NCI-H187 (cell line): ENCODE measurements at places on chromosomes 6 and 20.

DNA sequence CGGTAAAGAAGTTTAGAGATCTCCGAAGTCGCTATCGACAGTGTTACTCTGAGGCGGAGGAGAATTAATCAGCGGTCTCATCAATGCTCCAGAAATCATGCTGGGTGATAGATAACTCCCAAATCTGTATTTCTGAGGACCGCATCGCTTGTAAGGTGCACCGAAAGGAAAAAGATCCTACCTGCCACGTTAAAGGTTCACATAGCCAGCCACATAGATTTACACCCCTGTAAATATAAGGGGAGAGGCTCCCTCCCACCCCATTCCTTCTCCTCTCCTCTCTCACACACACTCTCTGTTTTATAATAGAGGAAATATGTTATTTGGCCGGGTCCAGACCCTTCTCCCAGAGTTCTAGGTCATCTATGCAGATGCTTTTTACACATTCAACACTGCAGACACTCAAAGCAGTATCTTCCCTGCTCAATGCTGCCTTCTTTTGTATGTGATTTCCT is 620 bp upstream of the DEK start:
- DNase-seq = no peak

- no peak for DNase-seq
These were observed 94.5 kb upstream of the STXBP5 start for GRCh38 chr6:147109707-147110106.

- DNase-seq = no peak
These were observed 13.5 kb downstream of the ZMYND8 start for GRCh38 chr20:47343007-47343472.

- no peak for DNase-seq
These were observed 12.5 kb downstream of the RPS6KA2 start for GRCh38 chr6:166614589-166614988.

DNA sequence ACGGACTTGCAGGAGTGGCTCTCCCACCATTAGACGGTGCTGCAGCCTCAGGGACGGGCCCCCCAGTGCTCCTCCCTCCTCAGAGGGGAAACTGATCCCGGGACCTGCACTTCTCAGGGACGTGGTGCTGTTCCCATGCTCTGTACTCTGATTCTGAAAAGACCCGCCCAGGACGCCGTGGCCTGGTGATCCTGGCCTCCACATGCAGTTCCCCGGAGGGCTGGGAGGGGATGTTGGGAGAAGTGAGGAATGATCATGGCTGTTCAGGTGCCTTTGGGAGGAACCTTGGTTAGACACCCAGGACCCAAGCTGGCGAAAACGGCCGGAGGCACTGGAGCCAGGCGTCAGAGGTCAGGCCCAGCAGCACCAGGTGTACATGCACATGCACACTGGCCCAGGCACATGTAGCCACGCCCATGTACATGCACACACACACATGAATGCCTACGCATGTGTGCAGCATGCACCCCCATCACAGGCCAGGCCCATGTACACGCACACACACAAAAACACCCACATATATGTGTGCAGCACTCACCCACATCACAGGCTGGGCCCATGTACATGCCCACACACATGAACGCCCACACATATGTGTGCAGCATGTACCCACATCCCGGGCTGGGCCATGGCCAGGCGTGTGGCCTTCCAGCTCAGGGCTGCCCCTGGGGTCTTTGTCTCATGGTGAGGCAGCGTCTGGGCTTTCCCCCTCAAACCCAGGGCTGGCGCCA is 52.6 kb upstream of the DACT2 start:
- DNase-seq = no peak

- no peak for DNase-seq
These were observed 223.6 kb upstream of the RREB1 start for GRCh38 chr6:6884193-6884627.

GRCh38 chr6:36639171-36639808 is 39.2 kb upstream of the CDKN1A start:
- no peak for DNase-seq

GRCh38 chr6:114449659-114450058 is 106.8 kb upstream of the HS3ST5 start:
- no peak for DNase-seq

- no peak for DNase-seq
These were observed 155.0 kb upstream of the JARID2 start for GRCh38 chr6:15090745-15091384.

DNA sequence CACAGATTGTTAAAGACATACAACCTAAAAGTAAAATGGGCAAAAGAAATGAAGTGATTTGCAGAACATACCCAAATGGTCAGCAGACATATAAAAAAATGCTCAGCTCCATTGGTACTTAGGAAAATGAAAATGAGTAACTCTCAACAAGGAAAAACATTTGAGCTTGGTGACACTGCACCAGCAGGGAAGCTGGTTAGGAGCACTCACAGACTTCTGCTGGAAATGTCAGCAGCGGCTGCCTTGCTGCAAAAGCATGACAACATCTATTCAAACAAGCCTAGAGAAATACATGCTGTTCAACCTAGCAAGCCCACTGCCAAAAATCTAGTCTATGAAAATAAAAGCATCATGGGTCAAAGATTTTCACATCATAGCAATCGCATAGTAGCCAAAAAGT is 99.0 kb upstream of the FOXQ1 start:
- no peak for DNase-seq

DNA sequence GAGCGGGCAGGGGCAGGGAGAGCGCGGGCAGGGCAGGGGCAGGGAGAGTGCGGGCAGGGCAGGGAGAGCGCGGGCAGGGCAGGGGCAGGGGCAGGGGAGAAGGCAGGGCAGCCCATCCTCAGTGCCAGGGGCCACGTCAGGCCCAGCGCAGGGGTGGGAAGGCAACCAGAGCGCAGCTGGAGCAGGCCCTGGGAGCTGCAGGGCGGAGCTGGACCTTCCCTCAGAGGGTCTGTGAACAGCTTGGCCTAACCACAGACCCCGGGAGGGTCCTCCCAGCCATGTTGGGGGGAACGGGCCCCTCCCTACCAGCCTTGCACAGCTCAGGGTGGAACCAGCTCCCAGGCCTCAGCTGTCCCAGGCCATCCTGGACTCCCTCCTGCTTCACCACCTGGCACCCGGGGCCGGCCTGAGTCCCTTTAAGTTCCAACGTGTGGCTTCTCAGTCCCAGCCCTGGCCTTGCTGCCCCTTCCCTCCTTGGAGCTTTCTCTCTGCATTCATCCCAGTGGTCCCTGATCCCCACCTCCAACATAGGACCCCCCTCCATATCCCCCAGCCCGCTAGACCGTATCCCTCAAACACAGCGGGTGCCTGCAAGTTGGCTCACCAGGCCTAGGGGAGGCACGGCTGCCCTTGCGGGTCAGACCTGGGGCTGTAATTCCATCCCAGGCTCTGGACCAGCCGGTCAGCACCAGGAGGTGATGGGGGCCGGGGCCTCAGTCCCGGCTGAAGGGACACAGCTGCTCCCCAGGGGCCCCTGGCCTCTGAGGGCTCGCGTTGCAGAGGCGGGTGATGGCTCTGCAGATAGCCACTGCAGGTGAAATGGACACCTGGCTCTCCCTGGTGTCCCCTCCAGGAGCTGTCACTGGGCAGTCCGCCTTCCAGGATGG is 5.6 kb upstream of the ZBTB46 start:
- no peak for DNase-seq

- no peak for DNase-seq
These were observed 110.0 kb upstream of the PMEPA1 start for GRCh38 chr20:57819691-57820380.

DNA sequence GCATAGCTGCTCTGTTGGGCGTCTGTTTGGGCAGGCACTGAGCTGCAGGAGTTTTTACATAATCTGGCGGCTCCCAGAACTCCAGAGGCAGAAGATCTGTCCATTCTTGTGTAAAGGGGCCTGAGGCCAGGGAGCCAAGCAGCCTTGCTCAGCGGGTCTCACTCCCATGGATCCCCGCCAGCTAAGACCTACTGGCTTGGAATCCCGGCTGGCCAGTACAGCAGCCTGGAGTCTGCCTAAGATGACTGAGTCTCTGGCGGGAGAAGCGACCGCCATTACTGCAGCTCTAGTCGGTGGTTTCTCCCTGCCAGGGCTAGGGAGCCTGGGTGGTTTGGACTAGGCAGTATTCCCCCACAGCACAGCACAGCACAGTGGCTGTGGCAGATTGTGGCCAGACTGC is 268.4 kb upstream of the SYNCRIP start:
- DNase-seq = no peak

GRCh38 chr6:22435151-22435550 is 134.2 kb upstream of the HDGFL1 start:
- no peak for DNase-seq

DNA sequence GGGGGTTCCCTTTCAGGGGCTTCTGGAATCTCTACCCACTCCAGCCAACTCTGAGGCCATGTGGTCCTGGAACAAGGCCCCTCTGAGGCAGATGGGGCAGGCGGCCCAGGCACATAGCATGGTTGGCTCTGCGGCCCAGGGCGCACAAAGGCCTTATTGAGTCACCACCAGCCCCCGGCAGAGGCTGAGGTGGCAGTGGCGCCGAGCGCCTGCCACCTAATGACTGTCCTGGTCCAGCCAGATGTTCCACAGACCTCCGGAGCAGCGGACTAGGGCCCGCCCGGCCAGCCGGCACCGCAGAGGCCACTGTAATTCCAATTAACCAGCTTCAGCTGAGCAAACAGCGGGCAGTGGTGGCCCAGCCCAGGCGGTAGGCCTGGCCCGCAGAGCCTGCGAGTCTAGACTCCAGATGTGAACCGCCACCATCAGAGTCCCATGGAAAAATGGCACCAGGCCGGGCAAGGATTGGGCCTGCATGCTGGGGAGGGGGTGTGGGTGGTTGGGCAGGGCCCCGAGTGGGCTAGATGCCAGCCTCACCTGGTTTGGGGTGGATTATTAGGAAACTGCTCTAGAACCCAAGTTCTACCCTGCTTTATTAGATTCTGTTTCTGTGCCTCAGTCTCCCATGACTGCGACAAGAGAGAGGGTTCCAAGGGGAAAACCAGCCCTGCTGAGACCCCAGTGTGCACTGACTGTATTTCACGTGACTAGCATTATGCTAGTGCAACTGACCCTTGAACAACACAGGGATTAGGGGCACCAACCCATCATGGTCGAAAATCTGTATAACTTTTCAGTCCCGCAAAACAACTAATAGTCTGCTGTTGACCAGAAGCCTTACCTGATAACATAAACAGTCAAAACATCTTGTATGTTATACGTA is 34.1 kb upstream of the ID1 start:
- no peak for DNase-seq

GRCh38 chr20:6006603-6006949 is 47.3 kb downstream of the LRRN4 start:
- DNase-seq = no peak

GRCh38 chr20:46946796-46947195 is 52.2 kb downstream of the EYA2 start:
- DNase-seq = no peak

DNA sequence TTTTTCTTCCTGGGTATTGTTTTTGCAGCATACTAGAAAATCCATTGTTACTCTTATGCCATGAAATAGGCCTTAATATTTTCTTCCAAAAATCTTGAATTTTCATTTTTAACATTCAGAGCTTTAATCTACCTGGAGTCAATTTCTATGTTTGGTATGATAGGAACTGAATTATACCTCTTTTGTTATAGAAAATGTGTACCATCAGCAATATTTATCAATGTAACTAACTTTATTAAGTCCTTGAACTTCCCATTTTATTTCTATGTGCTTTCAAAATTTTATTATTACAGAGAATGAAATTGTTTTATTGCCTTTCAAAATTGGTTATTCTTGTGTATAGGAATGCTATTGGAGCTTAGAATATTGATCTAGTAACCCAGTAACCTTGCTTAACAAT is 68.2 kb downstream of the PLCB1 start:
- DNase-seq = no peak

DNA sequence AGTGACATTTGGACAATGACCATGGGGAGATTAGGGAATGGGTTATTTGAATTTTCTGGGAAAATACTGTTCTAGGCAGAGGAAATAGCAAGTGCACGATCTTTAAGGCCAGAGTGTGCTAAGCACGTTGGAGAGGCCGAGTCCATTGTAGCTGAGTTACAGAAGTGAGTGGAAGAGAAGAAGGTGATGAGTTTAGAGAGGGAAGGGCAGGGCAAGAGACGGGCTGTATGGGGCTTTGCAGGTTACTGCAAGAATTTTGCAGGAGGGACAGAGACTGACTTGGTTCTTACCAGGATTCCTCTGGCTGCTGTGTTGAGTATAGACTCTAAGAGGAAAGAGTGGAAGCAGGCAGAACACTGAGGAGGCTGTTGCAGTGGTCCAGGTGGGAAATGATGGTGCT is 1.1 kb upstream of the NCOA3 start:
- DNase-seq = no peak

- no peak for DNase-seq
These were observed 126.6 kb upstream of the SALL4 start for GRCh38 chr20:51928931-51929330.

DNA sequence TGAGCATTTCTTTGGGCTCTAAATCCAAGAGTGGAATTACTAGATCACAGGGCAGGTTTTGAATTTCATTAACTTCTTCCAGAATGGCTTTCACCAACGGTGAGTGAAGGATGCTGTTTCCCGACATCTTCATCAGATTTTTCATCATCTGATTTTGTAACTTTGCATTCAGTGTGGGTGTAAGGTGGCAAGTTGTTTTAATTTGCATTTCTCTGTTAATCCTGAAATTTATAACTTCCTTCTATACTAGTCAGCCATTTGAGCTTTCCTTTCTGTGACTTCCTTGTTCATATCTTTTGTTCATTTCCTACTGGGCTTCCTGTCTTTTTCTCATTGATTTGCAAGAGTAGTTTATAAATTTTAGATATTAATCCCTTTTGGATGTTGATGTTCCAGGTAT is 18.7 kb upstream of the HCK start:
- DNase-seq = no peak

GRCh38 chr6:122567034-122567433 is 43.2 kb upstream of the PKIB start:
- DNase-seq = no peak

DNA sequence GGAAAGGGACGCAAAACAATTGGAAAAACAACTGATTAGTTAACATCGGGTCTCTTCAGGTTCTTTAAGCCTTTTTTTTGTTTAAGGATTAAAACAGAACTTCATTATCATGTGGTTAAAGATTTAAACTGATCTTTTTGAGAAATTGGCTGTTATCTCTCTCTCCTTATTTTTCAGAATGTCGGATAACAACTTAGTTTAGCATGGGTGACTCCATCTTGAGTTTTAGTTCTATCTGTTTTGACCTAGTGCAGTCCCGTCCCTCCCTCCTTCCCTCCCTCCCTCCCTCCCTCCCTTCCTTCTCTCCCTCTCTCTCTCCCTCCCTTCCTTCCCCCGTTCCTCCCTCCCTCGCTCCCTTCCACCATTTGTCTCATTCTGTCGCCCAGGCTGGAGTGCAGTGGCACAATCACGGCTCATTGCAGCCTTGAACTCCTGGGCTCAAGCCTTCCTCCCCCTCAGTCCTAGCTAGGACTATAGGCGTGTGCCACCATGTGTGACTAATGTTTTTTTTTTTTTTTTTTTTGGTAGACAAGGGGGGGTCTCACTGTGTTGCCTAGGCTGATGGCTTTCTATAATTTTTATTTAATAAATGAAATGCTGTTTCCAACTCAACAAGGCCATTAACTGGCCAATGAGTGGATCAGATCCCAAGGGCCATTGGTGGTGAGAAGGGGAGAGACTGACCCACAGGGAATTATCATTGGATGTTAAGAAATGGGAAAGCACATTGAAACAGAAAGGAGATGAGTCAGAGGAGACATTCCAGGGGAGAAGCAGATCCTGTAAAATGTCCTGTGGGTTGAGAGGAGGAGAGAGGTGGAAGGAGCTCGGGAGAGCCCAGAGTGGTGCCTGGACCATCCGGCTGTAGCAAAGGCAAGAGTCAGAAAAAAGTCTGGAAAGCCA is 13.6 kb downstream of the BAK1 start:
- DNase-seq = no peak

- peak; percentile 19 for DNase-seq
These were observed 44.2 kb upstream of the SUPT3H start for GRCh38 chr6:45421709-45422502.

GRCh38 chr20:667351-668034 is 8.1 kb downstream of the SCRT2 start:
- no peak for DNase-seq
